ENCODE measurements at places on chromosomes 12 and 14.

DNA sequence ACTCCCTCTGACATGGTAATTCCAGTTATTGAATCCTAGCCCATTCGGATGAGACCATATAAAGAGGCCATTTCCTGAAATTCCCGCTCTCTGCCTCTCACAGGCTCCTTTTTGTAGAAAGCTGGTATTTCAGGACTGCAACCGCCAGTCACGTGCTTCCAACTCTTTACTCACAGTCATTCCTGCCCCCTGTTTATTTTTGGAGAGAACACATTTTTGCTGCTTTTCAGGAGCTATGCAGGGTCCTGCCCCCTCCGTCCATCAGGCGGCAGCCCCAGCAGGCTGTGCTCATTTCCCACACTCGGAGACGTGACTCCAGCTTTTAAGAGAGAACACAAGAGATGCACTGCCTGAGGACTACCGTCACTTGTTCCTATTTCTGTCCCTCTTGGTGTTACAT lies 26.8 kb downstream of the IFT43 start:
- no peak for DNase-seq

GRCh38 chr12:19248929-19249602 lies 119.5 kb downstream of the PLEKHA5 start:
- DNase-seq = no peak

DNA sequence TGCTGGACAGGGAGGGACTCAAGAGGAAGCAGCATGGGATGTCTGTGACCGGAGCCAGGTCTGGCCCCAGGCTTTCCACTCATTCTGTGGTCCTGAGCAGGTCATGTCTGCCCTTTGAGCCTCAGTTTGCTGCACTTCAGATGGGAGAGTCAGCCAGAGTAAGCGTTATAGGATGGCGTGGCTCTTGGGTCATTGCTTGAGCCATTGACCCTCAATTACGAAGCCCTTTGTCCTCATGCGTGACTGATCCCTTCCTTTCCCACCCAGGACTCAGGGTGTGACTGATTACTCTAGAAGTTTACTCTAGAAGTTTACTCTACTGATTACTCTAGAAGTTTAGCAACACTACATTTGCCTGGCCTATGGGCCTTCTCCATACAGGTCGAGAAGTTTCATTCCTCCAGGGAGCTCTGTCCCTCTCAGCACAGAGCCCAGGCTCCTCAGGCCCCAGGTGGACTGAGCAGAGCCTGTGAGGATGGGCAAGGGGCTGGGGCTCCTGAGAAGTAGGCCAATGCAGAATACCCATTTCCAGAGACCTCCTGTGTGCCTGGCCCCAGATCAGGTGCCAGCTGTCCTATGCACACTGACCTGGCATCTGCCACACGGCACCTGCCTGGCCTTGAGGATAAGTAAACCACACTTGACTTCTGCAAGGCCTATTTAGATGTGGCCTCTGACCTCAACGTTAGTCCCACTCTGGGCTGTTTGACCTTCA lies 7.6 kb upstream of the IFI27 start:
- DNase-seq = no peak

GRCh38 chr14:37091651-37092050 lies 80.8 kb downstream of the SLC25A21 start:
- no peak for DNase-seq

GRCh38 chr12:99600388-99600787 lies 47.2 kb upstream of the GARIN6 start:
- no peak for DNase-seq

- DNase-seq = no peak
Measured at GRCh38 chr12:102957339-102958050, at the start of gene ASCL1. ASCL1 (plus strand) TSS chr12:102957674; CDS start chr12:102958245, 571 bp downstream.

- no peak for DNase-seq
Measured at GRCh38 chr12:12338527-12339168, 11.4 kb downstream of the MANSC1 start.

DNA sequence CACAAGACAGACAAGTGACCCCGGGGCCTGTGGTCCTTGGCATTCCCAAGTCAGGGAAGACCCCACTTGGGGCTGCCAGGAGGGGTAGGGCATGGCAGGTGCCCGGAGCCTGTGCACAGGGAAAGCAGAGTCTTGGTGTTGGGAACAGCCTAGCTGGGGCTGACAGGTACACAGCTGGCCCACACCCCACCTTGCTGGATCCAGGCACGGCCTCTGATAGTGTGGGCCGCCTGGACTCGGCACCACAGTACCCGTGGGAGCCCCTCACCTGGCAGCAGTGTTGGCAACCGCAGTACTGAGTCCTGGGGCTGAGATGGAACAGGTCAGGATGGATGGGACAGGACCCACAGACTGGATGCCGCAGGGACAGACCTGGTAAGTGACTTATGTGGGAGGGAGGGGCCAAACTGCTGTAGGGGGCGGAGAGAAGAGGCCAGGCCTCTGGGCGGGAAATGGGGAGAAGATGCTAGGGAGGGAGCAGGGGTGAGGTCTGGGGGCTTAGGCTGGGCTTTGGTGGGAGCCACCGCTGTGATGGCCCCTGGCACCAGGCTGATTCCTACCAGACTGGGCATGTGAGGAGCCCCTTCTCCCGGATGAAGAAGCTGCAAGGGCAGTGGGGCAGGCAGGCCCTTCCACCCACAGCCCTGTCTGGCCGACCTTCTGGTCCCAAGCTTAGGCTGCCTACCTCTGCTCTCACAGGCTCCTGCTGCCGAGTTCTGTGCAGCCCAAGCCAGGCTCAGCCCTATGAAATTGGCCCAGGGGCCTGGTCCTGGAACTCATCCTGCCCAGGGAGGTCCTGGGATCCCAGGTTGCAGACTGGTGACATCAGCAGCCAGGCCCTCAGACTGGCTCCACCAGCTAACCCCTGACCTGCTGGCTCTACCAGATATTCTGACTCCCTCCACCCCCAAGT lies at the start of gene TGM1:
Gene TGM1, minus strand, starts transcription at position 357 of the 913 bp plus-strand sequence. CDS start 825 bp downstream, outside the sequence.
- DNase-seq = no peak

DNA sequence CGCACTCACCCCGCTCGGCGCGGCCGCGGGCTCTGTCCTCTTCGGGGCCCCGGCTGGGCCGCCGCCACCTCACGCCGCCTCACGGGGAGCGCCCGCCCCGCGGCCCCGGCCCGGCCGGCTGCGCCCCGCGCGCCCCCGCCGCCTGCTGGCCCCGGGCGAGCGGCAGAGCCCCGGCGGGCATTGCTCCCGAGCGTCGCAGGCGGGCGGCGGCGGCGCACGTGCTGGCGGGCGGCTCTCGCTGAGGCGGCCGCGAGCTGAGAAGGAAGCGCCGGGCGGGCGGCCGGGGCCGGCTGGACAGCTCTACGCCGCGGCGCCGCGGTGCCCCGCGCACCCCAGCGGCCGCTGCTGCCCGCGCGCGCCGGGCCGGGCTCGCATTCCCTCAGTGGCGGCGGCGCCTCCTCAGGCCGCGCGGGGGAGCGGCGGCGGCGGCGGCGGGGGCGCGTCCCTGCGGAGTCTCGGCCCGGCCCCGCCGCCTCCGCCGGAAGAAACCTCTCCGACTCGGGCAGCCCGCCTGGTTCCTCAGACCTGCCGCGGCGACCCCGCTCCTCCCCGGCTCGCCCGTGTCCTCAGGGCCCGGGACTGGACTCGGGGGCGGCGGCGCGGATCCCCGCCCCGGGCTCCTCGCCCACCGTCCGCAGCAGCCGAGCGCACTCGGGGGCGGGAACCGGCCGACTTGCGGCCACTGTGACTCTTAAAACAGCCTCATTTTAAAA lies at the start of gene PITPNM2:
Gene PITPNM2, minus strand, starts transcription at position 347 of the 713 bp plus-strand sequence. CDS start 116,500 bp downstream, outside the sequence.
- peak; percentile 75 for DNase-seq

DNA sequence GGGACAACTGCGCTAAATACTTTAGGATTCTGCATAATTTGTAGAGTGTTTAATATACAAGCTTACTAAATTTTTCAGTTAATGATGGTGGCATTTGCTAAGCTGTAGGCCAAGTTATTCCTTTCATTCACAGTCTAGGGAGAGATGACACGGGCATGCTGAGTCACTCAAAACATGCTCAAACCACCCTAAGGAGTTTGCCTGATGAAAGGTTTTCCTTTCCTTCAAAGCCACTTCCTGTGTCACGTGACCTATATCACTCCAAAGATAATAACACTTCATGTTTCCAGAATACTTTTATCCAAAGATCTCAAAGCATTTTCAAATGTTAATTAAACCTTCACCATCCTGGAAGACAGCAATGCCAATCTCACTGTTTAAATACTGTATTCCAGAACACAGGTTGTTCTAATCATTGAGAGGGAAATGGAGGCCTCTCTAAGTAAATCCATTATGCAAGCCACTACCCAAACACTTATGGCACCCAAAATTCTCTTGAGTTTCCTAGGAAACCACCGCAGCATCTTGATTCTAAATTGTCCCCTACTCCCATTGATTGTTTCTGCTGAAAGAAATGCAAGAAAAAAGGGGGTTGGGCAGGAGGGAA lies 207.0 kb upstream of the CDKN3 start:
- DNase-seq = no peak

DNA sequence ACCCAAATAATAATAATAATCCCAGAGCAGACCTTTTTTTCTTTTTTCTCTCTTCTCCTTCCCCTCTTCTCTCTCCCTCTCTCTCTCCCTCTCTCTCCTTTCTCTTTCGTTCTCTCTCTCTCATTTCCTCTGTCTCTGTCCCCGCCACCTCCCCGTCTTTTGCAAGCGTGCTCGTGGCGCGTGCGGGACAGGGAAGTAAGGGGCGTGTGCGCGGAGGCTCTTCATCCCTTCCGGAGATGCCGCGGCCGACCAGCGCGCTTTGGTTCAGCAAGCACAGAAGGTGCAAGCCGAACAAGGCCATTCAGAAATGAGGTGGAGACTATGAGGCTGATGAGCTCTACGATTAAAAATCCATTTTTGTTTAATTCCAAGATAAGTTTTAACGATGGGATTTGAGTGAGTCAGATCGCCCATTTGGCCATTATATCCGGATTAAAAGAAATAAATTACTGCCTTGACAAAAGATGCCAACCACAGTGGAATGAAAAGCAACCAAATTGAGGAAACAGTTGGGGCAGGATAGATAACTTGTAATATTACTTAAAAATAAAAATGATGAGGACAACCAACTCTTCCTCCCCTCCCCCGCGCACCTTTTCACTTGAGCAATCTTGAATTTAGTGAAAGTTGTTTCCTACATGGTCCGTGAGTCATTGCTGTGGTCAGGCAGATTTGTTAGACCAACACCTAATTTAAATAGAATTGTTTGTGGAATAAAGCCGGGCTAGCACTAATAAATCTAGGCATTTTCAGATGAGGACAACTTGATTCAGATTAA lies 1.2 kb upstream of the AMIGO2 start:
- peak; percentile 62 for DNase-seq

- no peak for DNase-seq
Measured at GRCh38 chr12:88684610-88685009, 104.3 kb upstream of the KITLG start.

- peak; percentile 68 for DNase-seq
Measured at GRCh38 chr14:91372671-91373495, 44.7 kb downstream of the CCDC88C start.

DNA sequence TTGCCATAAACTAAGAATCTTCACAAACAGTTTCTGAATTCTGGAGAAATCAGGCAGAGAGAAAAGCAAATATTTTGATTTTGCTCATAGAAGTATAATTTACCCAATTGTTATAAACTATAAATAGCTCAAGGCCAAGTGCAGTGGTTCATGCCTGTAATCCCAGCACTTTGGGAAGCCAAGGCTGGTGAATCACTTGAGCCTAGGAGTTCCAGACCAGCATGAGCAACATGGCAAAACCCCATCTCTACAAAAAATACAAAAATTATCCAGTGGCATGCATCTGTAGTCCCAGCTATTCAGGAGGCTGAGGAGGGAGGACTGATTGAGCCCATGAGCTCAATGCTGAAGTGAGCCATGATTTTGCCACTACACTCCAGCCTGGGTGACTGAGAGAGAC lies 19.6 kb upstream of the MMP19 start:
- DNase-seq = no peak

DNA sequence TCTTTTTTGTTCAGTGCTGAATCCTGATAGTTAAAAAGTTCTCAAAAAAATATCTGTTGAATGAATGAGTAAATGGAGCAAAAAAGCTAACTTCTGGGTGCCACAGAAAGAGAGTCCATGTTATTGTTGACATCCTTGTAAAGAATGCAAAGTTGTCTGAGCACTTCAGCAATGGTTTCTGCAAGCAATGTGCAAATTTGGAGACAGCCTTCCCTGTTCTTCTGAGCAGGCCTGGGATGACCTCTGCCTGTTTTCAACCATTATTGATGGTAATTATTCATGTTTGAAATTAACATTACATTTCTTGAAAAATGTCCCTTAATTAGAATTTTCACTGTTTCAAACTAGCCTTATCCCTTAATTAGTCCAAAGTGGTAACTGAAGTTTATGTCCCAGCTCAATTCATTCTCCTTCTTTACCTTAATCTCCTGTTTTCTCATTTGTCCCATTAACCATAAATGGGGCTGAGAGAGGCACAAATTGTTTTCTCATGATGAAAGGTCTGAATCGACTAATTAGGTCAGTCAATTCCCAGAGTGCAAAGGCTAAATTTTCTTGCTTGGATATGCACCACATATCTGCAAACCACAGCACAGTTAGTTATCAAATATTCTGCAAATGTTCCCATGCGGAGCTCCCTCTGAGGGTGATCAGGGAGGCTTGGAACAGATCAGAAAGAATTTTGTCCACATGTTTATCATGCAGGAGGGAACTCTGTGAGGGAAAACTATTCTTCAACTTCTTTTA lies 139.4 kb upstream of the KRR1 start:
- no peak for DNase-seq

- no peak for DNase-seq
Measured at GRCh38 chr12:98752726-98753125, 107.6 kb downstream of the APAF1 start.

GRCh38 chr12:106720696-106721095 lies 53.8 kb upstream of the RIC8B start:
- no peak for DNase-seq

- no peak for DNase-seq
Measured at GRCh38 chr14:33570694-33571310, 380.1 kb downstream of the EGLN3 start.

DNA sequence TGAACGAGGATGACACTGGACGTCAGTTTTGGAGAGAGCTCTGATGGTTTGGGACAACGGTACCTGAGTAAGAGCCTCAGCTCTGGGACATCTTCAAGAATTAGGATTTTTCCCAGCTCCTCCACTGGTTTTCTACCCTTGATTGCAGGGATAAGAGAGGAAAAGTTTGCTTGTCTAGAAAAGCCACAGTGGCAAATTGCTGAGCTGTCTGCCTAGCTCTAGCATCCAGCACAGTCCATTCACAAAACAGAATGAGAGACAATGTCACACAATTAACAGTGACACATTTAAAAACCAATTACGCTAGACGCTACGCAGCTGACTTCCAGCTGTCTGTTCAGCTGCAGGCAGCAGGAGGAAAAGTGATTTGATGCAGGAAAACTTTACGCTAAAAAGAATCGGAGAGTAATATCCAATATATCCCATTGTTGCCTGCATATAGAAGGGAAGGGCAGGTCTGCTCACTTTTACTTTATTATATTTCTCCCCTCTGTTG lies 168.1 kb upstream of the PRICKLE1 start:
- DNase-seq = no peak

DNA sequence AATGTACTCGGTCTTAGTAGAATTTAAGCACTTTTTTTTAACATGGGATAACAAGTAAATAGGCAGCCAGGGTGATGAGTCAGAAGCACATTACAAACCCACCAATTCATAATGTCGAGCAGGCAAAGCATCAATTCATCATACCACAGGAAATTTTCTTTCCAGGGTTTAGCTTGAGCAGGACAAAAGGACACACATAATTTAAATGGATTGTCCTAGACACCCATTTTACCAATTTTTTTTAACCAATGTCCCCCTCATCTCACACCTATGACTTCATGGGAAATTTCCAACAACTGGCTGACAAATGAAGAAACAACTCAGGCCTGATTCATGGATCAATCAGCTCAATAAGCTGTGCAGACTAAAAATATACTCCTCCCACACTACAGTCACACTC lies 58.8 kb upstream of the FOXG1 start:
- no peak for DNase-seq

GRCh38 chr12:91910871-91911388 lies 234.7 kb downstream of the BTG1 start:
- DNase-seq = peak; percentile 16
